ENCODE measurements at places on chromosomes 3 and 15. TPM values are rescaled to one million over a fixed set of nuclear protein-coding genes. Genes with fewer than 3 reads are reported as not detected.
A peak's percentile ranks its signal among the peaks of the same experiment; 100 is the strongest.

RETNLB gene
- not detected for polyA plus RNA-seq

OXTR gene
- 0.58 TPM for polyA plus RNA-seq

WHAMM gene
- 5.3 TPM for polyA plus RNA-seq

CAMK2N2 gene
- 0.40 TPM for polyA plus RNA-seq

RARB gene
- polyA plus RNA-seq = 1.5 TPM

- H3K27ac ChIP-seq = peak overlapping the region; percentile 72
- DNase-seq = peak; percentile 92
- peaks cover 65% of the 10 kb centered on the region for H3K4me1 ChIP-seq
- H3K27me3 ChIP-seq = no peaks in the 10 kb centered on the region
- H3K4me3 ChIP-seq = no peak overlapping the region
These were observed 19.5 kb downstream of the PPCDC start for GRCh38 chr15:75042730-75043508.

DNA sequence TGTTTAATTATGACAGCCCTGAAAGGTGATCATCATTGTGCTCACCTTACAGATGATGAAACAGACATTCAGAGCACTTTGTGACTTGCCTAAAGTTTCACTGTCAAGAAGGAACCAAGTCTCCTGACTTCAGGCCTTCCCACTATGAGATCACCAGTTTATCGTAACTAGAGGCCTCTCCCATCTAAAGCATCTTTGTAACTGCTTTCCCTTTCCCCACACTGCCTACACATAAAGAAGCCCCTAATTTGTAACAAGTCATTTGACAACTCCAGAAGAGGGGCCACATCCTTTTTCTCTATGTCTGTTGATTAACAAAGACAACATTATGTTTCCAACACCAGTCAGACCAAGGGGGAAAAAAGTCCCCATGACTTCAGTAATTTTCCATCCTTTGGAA is 1.1 kb downstream of the KLHL6 start:
- H3K4me3 ChIP-seq = no peak overlapping the region
- no peak overlapping the region for H3K27ac ChIP-seq
- H3K27me3 ChIP-seq = no peaks in the 10 kb centered on the region
- no peaks in the 10 kb centered on the region for H3K4me1 ChIP-seq

DNA sequence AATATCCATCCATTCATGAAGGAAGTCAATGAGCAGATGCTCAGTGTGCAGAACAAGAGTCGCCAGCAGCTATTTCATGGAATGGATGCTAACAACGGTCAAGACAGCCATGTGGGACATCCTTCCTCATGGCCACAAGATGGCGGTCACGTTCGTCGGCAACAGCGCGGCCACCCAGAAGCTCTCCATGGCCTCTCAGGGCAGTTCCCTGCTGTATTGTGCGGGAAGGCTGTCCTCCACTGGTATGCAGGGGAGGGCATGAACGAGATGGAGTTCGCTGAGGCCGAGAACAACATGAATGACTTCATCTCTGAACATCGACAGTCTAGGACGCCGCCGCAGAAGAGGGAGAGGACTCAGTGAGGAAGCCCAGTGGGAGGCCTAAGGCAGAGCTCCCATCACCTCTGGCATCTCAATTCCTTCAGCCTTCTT is 208.3 kb downstream of the TJP1 start:
- no peaks in the 10 kb centered on the region for H3K36me3 ChIP-seq
- H3K27me3 ChIP-seq = no peaks in the 10 kb centered on the region
- no peak overlapping the region for H3K27ac ChIP-seq
- no peaks in the 10 kb centered on the region for H3K4me1 ChIP-seq
- peak; percentile 40 for DNase-seq
- H3K4me3 ChIP-seq = no peak overlapping the region

DNA sequence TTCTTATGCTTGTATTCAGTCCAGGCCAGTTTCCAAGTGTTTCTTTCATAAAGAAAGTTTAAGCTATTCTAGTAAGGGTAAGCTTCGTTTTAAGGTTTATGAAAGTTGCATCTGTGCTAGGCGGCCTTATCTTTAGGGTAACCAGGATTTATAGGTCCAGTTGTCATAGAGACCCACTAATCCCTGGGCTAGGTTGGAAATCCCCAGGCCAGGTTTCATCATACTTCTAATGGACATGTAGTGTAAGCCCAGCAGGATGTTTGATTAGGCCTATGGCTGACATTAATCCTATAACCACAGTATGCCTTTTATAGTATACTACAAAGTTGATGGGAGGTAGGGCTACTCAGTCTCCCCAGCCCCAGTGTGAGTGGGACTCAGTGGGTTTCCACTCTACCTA is 312.4 kb downstream of the CACNA2D3 start:
- H3K36me3 ChIP-seq = no peaks in the 10 kb centered on the region
- no peak overlapping the region for H3K27ac ChIP-seq
- no peak overlapping the region for H3K4me3 ChIP-seq
- no peaks in the 10 kb centered on the region for H3K27me3 ChIP-seq
- DNase-seq = no peak

DNA sequence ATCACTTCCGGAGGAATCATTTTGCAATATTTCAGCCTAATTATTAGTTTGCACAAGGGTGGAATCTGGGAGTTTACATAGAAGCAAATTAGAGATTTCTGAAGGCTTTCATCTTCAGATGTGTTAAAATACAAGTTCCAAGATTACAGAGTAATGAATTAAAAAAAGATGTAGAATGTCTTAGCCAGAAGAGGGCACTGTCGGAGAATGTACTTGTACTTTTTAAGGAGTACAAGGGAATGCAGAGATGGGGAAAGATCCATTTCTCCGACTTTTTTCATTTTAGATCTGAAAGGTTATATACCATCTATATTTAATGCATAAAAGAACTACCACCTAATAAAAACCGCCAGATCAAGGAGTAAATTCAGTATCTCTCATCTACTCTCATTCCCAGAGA is 43.1 kb upstream of the WDR5B start:
- no peak for DNase-seq
- peaks cover under 1% of the 10 kb centered on the region for H3K4me1 ChIP-seq
- H3K27me3 ChIP-seq = no peaks in the 10 kb centered on the region
- H3K36me3 ChIP-seq = no peaks in the 10 kb centered on the region
- H3K27ac ChIP-seq = no peak overlapping the region

DNA sequence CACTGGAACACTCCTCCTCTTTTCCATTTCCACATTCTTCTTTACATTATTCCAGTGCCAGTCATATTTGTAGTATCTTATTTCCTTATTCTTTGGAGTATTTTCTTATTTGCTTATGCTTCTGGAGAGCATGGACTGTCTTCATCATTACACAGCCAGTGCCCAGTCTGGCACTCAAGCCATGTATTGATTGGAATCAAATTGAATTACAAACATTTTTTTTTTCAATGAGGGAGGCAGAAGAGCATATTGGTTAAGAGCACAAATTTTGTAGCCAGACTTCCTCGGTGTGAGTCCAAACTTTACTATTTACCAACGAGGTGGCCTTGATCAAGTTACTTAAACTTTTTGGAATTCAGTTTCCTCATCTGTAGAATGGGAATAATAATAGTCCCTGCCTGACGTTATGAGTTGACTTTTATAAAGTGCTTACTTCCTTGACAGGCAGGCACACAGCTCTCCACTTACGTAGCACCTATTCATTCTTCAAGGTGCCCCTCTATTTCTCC is 186.6 kb upstream of the BCL6 start:
- H3K27me3 ChIP-seq = no peaks in the 10 kb centered on the region
- DNase-seq = no peak
- no peaks in the 10 kb centered on the region for H3K4me1 ChIP-seq
- H3K4me3 ChIP-seq = no peak overlapping the region
- no peak overlapping the region for H3K27ac ChIP-seq

DNA sequence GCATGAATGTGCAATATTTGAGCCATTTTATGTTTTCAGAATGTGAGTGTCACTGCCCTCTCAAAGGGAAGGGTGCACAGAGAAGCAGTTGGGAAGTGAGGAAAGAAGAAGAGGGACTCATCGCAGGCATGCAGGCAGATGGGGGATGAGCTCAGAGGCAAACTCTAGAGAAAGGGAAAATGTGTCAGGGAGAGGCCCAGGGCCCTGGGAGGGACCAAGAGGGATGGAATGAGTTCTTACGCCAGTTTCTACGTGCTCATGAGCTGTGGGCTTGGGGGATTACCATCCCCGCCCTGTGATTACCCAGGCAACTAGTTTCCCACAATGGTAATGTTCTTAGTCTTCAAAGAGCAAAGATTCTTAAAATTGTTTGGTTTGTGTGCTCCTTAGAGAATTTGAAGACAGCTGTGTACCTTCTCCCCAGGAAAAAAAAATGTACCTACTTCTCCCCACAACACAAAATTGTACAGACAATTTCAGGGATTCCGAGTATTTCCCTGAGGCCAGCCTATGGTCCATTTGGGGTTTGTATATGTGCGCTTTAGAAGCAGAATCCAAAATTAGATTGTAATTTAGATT is 17.8 kb downstream of the GCSAM start:
- H3K27ac ChIP-seq = no peak overlapping the region
- no peak overlapping the region for H3K4me3 ChIP-seq
- DNase-seq = no peak

DNA sequence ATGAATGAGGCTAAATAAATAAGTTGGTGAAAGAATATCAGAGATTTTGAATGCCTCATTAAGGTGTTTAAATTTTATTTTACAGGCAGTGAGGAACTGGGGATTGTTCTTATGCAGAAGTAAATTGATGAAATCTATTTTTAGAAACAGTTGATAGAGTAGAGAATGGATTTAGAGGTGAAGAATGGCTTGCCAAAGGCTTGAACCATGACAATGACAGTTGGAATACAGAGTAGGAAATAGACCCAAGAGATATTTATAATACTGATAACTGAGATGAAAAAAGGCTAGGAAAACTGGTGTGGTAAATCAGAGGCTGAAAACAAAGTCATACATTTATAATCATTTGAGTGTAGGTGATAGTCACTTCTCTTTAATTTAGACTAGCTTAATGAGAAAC is 39.0 kb upstream of the RBMS3 start:
- no peaks in the 10 kb centered on the region for H3K36me3 ChIP-seq
- no peaks in the 10 kb centered on the region for H3K27me3 ChIP-seq
- no peak overlapping the region for H3K27ac ChIP-seq
- DNase-seq = no peak

- H3K36me3 ChIP-seq = no peaks in the 10 kb centered on the region
- H3K27ac ChIP-seq = no peak overlapping the region
- no peaks in the 10 kb centered on the region for H3K27me3 ChIP-seq
- DNase-seq = no peak
- no peak overlapping the region for H3K4me3 ChIP-seq
These were observed 109.8 kb upstream of the TBC1D5 start for GRCh38 chr3:17852217-17852616.

GRCh38 chr15:72813345-72814004 is 29.9 kb upstream of the ADPGK start:
- no peak overlapping the region for H3K27ac ChIP-seq
- H3K27me3 ChIP-seq = no peaks in the 10 kb centered on the region
- H3K4me1 ChIP-seq = no peaks in the 10 kb centered on the region
- H3K36me3 ChIP-seq = no peaks in the 10 kb centered on the region
- H3K4me3 ChIP-seq = no peak overlapping the region

GRCh38 chr3:36408146-36408545 is 27.8 kb downstream of the STAC start:
- no peak overlapping the region for H3K4me3 ChIP-seq
- H3K4me1 ChIP-seq = no peaks in the 10 kb centered on the region
- H3K27ac ChIP-seq = no peak overlapping the region
- no peaks in the 10 kb centered on the region for H3K27me3 ChIP-seq

DNA sequence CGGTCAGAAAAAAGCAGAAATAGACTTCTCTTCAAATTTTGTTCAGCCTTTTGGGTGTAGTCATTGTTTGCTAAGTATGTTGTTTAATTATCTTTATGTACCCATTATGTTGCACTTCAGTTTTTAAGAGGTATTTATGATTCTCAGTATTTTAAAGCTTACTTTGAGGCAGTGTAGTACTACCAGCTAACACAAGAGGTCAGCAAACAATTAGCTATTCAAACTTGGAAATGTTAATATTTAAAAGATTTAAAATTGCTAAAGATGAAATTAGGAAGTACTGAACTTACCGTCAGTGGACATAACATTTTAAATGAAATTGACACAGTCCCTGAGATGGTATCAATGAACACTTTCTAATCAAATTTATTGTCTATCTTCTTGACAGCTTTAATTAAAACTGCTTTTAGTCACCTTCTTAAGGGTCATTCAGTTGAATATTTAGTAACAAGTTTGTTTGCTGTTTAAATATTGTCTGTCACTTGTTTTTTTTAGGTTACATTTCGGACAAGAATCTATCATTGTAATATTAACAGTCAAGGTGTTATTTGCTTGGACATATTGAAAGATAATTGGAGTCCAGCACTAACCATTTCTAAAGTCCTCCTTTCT is 28.1 kb downstream of the NKIRAS1 start:
- no peak overlapping the region for H3K4me3 ChIP-seq
- peaks cover under 1% of the 10 kb centered on the region for H3K4me1 ChIP-seq
- H3K27me3 ChIP-seq = no peaks in the 10 kb centered on the region
- H3K36me3 ChIP-seq = no peaks in the 10 kb centered on the region
- H3K27ac ChIP-seq = no peak overlapping the region
- no peak for DNase-seq

DNA sequence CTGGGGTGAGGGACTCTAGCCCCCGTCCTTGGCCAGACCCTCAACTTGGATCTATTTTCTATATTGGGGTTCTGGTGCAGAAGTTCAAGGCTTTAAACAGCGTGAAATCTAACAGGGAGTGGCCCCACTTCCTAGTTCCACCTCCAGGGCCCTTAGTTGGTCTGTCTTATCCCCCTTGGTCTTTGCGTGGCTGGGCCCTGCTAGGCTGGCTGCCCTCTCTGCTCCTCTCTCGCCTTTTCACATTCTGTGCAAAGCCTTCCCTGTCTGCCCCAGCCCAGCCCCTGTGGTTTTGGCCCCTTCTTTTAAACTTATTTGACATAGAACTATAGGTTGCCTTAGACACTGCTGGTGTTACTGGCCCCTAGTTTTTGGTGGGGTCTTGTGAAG is 5.6 kb downstream of the PPCDC start:
- H3K27ac ChIP-seq = no peak overlapping the region
- no peak for DNase-seq
- no peaks in the 10 kb centered on the region for H3K36me3 ChIP-seq
- peaks cover 29% of the 10 kb centered on the region for H3K4me1 ChIP-seq
- no peak overlapping the region for H3K4me3 ChIP-seq
- H3K27me3 ChIP-seq = no peaks in the 10 kb centered on the region

- DNase-seq = no peak
- no peaks in the 10 kb centered on the region for H3K4me1 ChIP-seq
- H3K27me3 ChIP-seq = no peaks in the 10 kb centered on the region
- no peak overlapping the region for H3K4me3 ChIP-seq
These were observed 5.1 kb downstream of the SPTBN5 start for GRCh38 chr15:41888662-41889253.

GRCh38 chr3:61858054-61858453 is 296.7 kb downstream of the PTPRG start:
- peaks cover 7% of the 10 kb centered on the region for H3K4me1 ChIP-seq
- no peak overlapping the region for H3K4me3 ChIP-seq
- no peak for DNase-seq
- H3K27me3 ChIP-seq = no peaks in the 10 kb centered on the region
